ENCODE measurements at places on chromosomes 12 and 14.

- no peak for DNase-seq
Measured at GRCh38 chr12:132946246-132946820, 9.8 kb downstream of the ZNF605 start.

DNA sequence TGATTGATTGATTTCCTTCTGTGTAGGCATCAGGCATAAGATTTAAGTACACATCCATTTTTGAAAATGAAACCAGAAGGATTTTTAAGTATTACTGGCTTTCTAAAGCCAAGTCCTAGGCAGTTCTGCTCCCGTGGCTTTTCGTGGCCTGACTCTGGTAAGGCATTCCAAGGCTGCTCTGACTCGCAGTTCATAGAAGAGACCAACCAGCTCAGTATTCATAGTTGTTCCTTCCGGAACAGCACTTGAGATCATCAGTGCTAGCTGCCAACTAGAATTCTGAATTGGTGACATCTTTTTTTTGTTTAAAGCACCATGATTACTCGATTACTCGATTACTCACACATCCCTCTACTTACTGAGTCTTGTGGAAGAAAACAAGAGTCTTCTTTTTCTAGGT, 25.9 kb downstream of the SUDS3 start:
- no peak for DNase-seq

GRCh38 chr14:50545618-50546017, 13.2 kb upstream of the MAP4K5 start:
- no peak for DNase-seq

- DNase-seq: no peak
Measured at GRCh38 chr14:32607399-32607798, 278.3 kb downstream of the AKAP6 start.

DNA sequence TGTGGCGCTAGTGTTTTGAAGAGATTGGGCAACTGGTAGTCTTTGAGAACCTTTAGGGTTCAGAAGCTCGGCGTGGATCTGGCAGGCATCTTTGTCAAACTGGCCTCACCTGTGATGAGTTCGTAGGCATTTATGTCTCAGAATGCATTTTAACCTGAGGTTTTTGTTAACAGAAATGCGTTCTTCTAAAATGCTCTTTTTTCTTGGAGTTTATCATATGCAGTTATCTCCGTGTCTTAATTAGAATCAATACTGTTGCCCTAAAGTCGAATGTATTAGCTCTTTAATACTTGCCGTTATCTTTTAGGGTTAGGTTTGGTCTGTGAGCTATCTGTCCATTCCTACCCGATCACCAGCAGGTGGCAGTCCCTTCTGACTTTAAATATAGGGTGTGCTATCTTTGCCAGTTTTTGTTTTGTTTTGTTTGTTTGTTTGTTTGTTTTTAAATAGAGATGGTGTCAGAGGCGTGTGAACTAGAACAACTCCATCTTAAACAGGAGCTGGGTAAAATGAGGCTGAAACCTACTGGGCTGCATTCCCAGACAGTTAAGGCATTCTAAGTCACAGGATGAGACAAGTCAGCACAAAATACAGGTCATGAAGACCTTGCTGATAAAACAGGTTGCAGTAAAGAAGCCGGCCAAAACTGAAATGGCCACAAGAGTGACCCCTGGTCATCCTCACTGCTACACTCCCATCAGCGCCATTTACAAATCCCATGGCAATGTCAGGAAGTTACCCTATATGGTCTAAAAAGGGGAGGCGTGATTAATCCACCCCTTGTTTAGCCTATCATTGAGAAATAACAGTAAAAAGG, 1.4 kb downstream of the ATF1 start:
- no peak for DNase-seq
